ENCODE measurements at places on chromosomes 6 and 20.

DNA sequence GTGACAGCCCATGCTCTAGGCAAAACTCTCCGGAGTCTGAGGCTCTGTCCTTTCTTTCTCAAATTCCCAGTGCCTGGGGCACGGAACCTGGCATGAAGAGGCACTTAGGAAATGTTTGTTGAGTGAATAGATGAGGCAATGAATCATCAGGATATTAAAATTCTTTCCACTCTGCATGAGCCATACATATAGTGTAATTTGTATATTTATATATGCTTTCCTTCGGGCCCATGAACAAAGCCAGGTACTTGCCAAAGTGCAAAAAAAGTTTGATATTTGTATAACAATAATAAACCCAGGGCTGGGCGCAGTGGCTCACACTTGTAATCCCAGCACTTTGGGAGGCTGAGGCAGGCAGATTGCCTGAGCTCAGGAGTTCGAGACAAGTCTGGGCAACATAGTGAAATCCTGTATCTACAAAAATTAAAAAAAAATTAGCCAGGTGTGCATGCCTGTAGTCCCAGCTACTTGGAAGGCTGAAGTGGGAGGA lies 212.3 kb upstream of the ZNF217 start:
- no peak for DNase-seq

- DNase-seq = no peak
Measured at GRCh38 chr20:63329331-63330083, 31.6 kb downstream of the CHRNA4 start.

GRCh38 chr6:159973406-159973805 lies 4.5 kb downstream of the IGF2R start:
- DNase-seq = no peak

GRCh38 chr6:150531957-150532356 lies 67.7 kb upstream of the PLEKHG1 start:
- DNase-seq = no peak

DNA sequence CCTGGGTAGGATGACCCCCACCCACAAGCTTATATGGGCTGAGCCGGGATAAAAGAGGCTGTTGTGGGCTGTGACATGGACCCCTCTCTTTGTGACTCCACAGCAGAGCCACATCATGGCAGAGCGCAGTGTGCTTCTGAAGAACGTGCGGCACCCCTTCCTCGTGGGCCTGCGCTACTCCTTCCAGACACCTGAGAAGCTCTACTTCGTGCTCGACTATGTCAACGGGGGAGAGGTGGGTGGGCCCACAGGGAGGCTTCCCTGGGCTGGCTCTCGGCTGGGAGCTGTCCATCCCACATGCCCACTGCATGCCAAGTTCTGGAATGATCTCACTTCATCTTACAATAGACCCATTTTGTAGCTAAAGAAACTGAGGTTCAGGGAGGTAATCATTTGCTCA lies 10.5 kb downstream of the SGK2 start:
- no peak for DNase-seq

DNA sequence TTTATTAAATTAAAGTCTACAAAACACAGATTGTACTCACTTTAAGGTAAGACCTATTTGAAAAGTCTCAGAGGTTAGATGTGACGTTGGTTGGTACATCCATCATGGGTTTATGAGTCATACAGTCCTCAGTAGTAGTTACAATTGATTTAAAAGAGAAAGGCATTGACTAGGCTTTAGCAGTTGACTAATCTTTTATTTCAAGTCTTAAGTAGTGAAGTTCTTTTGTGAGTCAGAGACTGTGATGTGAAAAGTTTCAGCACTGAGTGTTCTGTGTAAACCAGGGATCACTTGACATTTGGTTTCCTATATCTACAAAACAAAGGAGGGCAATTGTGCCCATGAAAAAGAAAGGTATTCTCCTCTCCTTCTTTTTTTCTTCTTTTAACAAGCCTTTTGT lies 221.3 kb downstream of the GRIK2 start:
- DNase-seq = no peak

GRCh38 chr6:104885518-104886043 lies 25.9 kb upstream of the HACE1 start:
- no peak for DNase-seq

DNA sequence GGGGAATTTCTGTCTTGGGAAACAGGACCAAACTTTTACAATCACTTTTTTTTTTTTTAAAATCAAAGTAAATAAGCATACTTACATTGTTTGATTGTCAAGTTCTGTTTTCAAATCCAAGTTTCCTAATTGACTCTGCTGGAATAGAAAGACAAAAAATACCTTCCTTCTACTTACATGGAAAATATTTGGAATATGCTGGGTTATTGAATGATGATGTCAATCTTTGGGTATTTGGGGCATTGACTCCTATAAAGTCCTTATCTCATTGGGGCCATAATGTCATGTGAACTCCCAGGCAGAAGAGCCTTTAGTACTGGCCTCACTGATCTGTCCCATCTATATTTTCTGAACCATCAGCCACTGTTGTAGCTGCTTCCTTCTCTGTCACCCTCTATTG lies 122.6 kb upstream of the NOX3 start:
- DNase-seq = no peak

DNA sequence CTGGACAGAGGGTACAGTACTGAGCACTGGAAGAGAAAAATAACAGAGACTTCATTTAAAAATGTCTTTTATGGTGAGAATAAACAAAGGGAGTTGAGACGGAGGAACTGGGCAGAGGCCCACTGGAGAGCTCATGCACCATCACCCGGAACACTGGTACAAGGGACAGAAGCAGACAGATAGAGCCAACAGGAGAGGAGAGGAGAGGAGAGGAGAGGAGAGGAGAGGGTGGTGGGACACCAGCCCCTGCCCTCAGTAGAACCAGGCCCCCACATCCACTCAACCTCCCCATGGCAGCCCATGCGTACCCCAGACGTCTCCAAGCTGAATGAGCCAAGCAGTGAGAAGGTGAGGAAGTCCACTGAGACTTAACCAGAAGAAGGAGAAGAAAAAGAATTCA lies 390.5 kb upstream of the CNR1 start:
- no peak for DNase-seq

DNA sequence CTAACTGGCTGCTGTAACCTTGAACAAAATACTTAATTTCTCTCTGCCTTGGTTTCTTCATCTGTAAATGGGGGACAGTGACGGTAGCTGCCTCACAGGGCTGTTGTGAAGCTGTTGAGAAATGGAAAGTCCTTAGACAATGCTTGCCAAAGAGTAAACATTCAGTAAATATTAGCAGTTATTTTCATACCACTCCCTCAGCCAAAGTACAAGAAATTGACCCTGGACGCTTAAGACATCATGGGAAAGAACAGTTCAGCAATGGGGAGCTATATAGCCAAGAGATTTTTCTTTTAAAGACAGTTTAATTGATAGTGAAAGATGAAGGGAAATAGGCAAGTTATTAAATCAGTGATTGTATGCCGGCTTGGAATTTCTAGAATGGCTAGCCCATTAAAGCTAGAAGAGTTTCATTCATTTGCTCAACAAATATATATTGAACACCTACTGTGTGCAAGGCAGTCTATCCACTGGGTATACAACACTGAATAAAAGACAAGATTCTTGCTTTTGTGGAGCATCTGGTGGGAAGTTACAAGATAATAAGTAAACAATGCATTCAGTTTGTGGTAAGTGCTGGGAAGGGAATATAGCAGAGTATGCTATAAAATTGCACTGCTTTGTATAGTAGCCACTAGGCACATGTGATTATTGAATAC lies 2.0 kb downstream of the CTNNBL1 start:
- DNase-seq = no peak

GRCh38 chr20:57495978-57496377 lies 29.0 kb downstream of the CTCFL start:
- no peak for DNase-seq

DNA sequence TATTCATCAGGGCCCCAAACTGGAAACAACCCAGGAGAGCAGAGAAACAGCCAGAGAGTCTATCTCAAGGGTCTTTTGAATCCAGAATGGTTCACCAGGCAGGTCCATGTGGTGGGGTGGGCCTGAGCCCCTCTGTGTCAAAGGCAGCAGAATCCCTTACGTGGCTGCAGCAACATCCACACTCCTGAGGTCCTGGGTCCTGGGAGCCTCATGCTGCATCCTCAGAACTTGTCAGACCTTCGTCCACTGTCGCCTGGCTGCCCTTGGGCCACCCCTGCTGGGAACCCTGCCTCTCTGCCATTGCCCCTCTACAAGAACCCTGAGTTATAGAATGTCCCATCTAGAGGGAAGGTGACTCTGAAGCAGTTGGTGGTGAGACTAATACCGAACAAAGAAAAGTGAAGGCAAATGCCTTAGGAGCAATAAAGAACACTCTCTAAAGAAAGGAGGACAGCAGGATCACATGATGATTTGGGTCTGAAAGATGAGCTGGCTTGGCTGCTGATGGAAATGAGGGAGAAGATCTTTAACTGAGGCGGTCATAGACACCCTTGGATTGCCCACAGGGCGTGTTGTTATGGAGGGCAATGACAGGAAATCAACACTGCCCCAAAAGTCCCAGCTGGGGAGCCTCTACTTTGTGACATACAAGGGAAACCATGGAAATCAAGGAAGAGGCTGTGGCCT lies 161.2 kb downstream of the SYNDIG1 start:
- DNase-seq = no peak

GRCh38 chr20:57437672-57438330 lies 46.6 kb downstream of the RBM38 start:
- no peak for DNase-seq

- no peak for DNase-seq
Measured at GRCh38 chr6:128062882-128063603, 162.2 kb upstream of the THEMIS start.

- DNase-seq = no peak
Measured at GRCh38 chr20:62590309-62591121, 51.8 kb upstream of the SLCO4A1 start.

DNA sequence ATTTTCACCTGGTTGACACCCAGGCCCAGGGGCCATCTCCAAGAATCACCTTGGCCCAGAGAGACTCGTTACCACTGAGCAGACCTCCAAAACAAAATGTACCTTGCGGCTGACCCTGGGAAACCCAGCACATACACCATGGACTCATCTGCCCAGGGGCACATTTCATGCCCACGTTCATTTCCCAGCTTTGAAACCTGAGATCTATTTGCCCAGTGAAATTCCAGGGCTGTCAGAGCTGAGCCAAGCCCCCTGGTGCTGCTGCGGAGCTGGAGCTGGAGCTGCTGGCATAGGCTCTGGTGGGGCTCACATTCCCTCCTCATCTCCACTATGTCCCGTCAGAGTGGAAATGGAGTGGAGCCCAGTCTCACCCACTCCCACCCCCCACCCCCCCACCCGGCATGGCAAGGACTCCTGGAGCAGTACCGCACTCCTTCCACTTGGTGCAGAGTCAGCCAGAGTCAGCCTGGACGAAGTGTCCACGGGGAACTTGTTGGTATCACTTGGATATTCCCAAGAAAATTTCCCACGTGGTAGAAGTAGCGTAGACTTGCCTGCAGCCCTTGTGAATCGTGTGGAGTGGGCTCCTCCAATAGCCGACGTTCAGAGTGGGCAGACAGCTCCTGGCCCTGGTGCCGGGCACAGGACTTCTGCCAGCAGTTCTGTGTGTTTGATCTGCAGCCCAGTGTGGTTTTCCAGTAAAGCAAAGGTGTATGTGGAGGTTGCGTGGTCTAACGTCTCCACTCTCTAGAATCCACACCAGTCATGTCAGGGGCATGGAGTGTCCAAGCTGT lies 18.1 kb upstream of the OSER1 start:
- no peak for DNase-seq

DNA sequence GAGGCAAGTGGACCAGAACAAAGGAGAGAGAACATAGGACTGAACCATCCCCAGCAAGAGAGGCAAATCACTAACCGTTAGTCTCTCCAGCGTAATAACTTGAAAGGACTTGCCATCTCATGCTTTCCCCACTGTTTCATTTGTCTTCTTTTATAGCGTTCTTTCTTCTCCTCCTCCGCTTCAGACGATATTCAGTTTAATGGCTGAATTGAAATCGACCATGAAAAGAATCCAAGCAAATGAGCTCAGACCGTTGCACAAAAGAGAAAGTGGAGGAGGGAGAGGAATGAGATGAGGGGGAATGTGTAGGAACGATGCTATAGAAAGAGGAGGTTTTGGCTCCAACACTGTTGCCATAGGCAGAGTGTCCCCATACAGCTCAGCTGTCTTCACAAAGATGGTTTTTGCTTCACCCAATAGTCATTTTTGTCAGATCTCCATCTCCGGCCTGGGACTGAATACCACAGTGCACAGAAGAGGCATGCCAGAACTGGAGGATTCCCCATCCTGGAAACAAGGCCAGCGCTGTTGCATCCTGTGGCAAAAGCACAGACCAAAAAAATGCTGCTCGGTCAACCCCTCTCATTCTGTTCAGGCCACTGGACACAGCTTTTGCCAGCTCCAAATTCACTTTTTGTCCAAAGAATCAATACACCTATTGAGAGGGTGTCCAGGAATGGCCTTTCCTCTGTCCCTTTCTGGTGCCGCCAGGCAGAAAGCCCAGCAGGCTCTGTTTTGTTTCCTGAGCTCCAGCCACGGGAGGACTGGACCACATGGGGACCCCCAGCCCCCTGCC lies 176.1 kb downstream of the ID4 start:
- DNase-seq = no peak

- DNase-seq = no peak
Measured at GRCh38 chr6:47478233-47479139, 897 bp downstream of the CD2AP start.

DNA sequence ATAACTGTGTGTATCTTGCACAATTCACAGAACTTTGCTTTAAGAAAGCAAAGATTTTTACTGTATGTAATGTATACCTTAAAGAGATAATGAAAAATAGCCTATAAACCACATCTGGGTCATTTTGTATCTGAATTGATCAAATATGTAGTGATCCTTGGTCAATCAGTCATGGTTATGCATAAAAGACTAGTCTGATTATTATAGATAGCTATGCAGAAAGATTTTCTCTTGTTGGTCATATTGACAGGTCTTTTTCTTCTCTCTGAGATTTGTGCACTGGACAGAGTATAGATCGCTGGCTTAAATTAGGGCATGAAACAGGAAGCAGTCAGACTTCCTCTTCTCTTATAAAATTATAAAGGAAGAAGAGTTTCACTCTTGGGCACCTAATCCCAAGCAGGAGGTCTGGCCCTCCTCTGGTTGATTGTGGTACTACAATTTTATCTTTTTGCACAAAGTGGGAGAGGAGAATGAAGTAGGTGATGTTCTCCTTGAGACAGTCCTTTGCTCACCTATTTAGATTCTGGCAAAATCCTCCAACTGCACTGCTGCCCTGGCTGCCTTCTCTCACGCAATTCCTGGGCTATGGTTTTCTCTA lies 380.9 kb upstream of the RGS17 start:
- DNase-seq = no peak

GRCh38 chr6:124823240-124824111 lies 138.8 kb upstream of the RNF217 start:
- no peak for DNase-seq

DNA sequence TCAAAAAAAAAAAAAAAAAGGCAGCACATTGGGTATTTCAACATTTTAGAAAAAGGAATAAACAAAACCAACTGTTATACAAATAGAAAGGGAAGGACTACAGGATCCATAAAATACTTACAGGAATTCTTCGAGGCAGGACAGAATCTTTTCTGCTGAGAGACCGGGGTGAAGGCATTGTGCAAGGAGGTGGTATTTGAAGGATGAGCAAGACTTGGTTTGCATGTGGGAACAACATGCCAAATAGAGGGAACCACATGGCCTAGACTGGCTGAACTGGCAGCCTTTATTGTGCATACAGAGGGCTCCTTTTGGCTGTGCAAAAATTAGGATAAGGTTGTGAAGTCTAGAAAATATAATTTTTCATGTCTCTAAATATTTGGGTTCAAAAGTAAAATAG lies 62.9 kb downstream of the SCAND1 start:
- DNase-seq = no peak
